ENCODE measurements at places on chromosomes 5 and 9. TPM values are rescaled to one million over a fixed set of nuclear protein-coding genes. Genes with fewer than 3 reads are reported as not detected.

DNA sequence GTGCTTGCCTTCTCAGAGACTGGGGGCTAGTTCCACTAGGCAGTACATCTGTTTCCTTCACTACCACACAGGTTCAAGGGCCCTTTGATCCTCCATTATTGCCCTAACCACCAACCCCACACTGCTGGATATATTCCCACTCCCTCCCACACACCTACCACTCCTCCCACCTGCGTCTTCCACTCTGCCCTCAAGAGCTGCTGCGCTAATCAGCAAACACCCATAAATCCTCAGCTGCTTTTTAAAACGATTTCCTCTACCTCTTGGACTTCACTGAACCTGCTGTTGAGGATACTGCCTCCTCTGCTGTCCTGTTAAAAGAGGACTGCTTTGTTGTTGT is 120.9 kb downstream of the MAPKAP1 start:
- peaks cover 18% of the 10 kb centered on the region for H3K36me3 ChIP-seq
- no peak for DNase-seq
- H3K4me3 ChIP-seq: no peak overlapping the region
- H3K4me1 ChIP-seq: no peaks in the 10 kb centered on the region

DNA sequence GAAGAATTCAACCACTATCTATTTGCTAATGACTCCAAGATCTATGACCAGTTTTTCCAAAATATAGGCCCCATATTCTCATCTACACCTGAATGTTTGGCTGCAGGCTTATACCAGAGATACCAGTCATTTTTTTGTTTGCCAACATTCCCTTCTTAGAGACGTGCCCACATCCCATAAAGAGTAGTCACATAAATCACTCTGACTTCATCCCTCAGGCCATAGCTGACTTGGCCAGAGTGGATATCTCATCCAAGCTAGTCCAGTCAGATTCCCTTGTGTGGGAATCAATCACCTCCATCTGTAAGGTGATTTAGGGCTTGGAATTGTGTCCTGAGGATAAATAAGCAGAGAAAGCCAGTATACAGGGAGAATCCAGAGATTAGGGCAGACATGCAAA is 124.3 kb upstream of the SLC24A2 start:
- H3K27ac ChIP-seq: no peak overlapping the region
- H3K27me3 ChIP-seq: no peaks in the 10 kb centered on the region
- DNase-seq: no peak
- no peaks in the 10 kb centered on the region for H3K36me3 ChIP-seq

GRCh38 chr5:38534156-38534453 is 22.3 kb downstream of the LIFR start:
- no peaks in the 10 kb centered on the region for H3K36me3 ChIP-seq
- H3K4me1 ChIP-seq: peaks cover 57% of the 10 kb centered on the region
- DNase-seq: no peak
- no peaks in the 10 kb centered on the region for H3K27me3 ChIP-seq
- no peak overlapping the region for H3K27ac ChIP-seq
- H3K4me3 ChIP-seq: no peak overlapping the region

DNA sequence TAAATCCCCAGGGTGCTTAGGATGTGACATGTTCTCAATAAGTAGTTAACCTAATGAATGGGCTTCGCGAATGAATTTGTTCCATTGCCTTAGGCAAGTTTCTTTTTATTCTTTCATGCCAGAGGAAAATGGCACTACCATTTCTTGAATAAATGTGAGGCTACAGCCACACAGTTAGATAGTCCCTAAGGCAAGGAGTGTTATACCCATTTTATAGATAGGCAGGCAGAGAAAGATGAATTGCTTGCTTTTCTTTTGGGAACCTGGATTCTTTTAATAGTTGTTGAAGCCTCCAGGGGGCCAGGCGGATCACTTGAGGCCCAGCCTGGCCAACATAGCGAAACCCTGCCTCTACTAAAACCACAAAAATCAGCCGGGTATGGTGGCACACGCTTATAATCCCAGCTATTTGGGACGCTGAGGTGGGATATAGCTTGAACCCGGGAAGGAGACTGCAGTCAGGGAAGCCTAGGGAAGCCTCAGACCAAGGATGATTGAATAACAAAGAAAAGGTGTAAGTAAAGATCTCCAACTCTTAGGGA is 943 bp downstream of the NOP16 start:
- no peak for DNase-seq
- H3K4me1 ChIP-seq: peaks cover 23% of the 10 kb centered on the region
- peak overlapping the region; percentile 90 for H3K4me3 ChIP-seq

The STK32A gene
- 2.9 TPM for total RNA-seq

The CCNH gene
- total RNA-seq: 53.7 TPM

Data from lower lobe of right lung (tissue), 2 donors.